Stimulated activated CD4-positive, alpha-beta T cell treated with anti-CD3 and anti-CD28 coated beads, Interleukin-15, amount 100 ng/mL, for 1 hour (primary cell): ENCODE measurements at places on chromosomes 5 and 9.

GRCh38 chr5:169875091-169875728 lies 105.1 kb downstream of the INSYN2B start:
- DNase-seq = no peak

- no peak for DNase-seq
Observed at GRCh38 chr5:132204371-132205135, 23.1 kb downstream of the P4HA2 start.

- no peak for DNase-seq
Observed at GRCh38 chr5:149831492-149831891, 101.4 kb downstream of the PPARGC1B start.

DNA sequence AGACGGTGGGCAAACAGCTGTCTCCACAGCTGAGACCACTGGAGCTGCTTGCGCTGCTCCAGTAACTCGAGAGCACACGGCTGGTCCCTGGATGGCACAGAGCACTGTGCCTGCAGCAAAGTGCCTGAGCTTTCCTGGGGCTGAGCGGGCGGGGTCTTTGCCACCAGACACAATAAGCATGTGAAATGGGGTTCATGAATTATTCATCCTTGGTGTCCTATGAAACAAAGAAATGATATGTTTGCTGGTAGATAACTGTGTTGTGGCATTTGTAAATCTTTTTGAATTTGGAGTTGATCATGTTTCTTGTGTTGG lies 151.7 kb upstream of the MPDZ start:
- no peak for DNase-seq
